ENCODE measurements at places on chromosomes 16 and 17. TPM values are rescaled to one million over a fixed set of nuclear protein-coding genes. Genes with fewer than 3 reads are reported as not detected.

The KRT36 gene
- polyA plus RNA-seq: not detected

The SHBG gene
- polyA plus RNA-seq: 0.61 TPM

The ZG16 gene
- 0.08 TPM for polyA plus RNA-seq

The HAS3 gene
- polyA plus RNA-seq: 0.27 TPM

The SLC5A10 gene
- polyA plus RNA-seq: 0.04 TPM

The CDH8 gene
- polyA plus RNA-seq: 0.01 TPM

The HIC1 gene
- polyA plus RNA-seq: 8.3 TPM

The CMTM2 gene
- not detected for polyA plus RNA-seq

The SLC47A2 gene
- not detected for polyA plus RNA-seq

The FN3KRP gene
- polyA plus RNA-seq: 11.5 TPM

The SLC13A2 gene
- not detected for polyA plus RNA-seq

The FAHD1 gene
- polyA plus RNA-seq: 47.4 TPM

The ANKFN1 gene
- not detected for polyA plus RNA-seq

The LLGL1 gene
- 5.3 TPM for polyA plus RNA-seq

The PRR29 gene
- 0.15 TPM for polyA plus RNA-seq

The CSH2 gene
- polyA plus RNA-seq: not detected

The GFAP gene
- 6.9 TPM for polyA plus RNA-seq

The CHST4 gene
- polyA plus RNA-seq: not detected

The SLFN11 gene
- polyA plus RNA-seq: 6.4 TPM

The CPNE2 gene
- polyA plus RNA-seq: 20.4 TPM

The VAT1L gene
- 0.32 TPM for polyA plus RNA-seq

The TPSB2 gene
- polyA plus RNA-seq: 2.0 TPM

The SPATA32 gene
- polyA plus RNA-seq: not detected

All from heart left ventricle (tissue), 16 donors.